Stimulated activated CD4-positive, alpha-beta T cell treated with anti-CD3 and anti-CD28 coated beads, Interleukin-1b, Interleukin-23, amount 100 ng/mL, for 48 hours (primary cell): ENCODE measurements at places on chromosomes 16 and 17.

- no peak for DNase-seq
Measured at GRCh38 chr17:42378959-42379594, 9.2 kb downstream of the STAT3 start.

- no peak for DNase-seq
Measured at GRCh38 chr16:74830648-74831047, 56.0 kb upstream of the FA2H start.

DNA sequence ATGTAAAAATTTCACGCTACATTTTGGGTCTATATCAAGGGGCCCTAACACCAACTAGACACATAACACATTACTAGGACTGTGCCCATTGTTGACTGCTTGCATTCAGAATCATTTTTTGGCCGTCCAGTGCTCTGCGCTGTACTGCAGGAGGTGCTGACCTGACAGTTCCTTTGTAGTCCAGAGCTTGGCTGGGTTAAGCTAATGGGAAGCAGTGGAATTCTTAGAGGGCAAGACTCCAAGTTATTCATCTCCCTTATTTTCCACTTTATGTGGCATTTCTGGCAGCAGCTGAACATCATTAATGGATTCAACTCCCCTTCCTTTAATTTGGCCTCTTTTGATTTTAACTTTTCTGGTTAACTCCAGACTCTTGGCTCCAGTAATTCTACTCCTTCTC, 351.7 kb downstream of the CDH8 start:
- no peak for DNase-seq

GRCh38 chr17:15268461-15268860, 3.3 kb upstream of the PMP22 start:
- no peak for DNase-seq

DNA sequence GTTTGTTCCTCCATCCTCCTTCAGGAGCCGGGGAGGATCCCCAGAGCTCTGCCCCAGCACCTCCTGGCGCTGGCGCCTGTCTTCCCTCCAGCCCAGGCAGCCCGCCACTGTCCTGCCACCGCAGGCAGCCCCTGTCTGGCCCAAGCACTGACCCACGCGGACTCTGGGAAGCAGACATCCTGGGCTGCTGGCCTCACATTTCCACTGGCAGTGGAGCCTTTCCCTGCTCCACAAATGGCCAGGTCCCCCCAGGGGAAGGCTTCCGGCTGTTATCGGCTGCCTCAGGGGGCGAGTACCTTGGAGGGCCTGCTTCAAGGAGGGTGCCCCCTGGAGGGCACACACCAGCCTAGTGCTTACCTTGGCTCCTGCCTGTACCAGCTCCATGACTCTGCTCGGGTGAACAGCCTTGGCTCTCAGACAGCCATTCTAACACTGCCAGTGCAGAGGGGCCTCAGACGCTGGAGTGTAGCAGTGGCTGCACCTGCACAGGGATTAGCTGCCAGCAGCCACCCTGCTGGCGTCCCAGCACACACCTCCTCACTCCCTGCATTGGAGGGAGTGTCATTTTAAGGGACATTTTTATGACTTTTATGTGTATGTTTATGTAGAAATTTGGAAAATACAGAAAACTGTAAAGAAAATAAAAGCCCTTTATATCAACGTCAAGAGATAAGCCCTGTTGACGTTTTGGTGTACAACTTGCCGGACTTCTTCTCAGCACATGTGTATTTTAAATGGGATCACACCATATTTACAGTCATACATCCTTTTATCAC, 21.0 kb downstream of the ACE start:
- DNase-seq, result no peak
